GOT3 (cell line): ENCODE measurements at places on chromosomes 2 and 18.

DNA sequence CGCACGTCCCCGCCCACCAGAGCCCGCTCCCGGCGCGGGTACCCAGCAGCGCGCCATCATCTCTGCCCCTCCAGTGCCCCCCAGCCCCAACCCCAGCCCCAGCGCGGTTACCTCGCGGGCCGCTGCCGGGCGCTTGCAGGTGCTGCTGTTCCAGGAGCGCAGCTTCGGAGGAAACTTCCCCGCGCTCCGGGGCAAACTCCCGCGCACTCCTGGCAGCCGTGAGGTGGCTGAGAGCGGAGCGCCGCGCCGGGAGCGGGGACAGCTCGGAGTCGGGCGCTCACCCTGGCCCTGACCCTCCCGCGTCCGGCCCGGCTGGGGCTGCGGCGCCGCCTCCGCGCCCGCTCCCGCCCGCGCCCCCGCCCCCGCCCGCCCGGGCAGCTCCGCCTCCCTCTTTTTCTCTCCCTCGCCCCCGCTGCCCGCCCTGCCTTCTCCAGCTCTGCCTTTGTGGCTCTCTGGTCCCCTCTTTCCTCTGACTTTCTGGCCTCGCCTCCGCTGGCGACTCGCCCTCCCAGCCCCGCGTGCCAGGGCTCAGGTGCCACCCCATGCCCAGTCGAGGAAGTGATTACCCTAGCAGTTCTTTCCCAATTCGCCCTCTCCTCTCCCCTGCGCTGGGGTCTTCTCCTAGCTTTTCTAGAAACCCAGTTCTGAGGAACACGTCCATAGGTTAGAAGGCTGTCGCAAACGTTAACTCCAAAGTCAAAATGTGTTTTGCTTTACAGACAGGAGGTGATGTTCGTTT lies at the start of gene CHST9:
TSS of gene CHST9 (minus strand) at position 284 of the 739 bp plus-strand sequence. CDS start 42,499 bp downstream, outside the sequence.
- no peak for DNase-seq

DNA sequence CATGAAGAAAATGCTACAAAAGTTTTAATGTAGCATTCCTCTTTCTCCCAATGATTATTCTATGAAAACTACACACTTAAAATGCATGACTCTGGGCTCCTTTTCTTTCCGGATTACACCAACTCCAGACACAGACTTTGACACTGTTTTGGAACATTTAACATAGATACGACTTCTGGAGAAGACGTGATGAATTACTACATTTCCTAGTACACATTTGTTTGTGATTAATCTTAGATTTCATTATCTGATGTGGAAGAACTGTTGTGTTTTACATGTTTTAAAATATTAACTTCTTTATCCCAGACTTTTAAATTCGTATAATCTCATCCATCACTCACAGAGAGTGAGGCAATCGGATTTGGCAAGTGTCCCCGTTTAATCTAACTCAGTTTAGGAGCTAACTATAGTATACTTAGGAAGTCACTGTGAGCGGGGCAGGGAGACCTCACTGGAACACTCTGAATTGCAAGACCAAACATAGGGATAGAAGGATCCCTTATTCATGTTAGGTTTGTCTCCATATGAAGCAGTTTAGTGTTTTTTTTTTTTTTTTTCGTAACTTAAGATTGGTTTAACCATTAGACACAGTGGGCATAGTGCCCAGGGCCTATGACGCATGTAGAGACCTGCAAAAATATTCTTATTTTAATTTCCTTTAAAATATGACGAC lies 66.7 kb downstream of the PDE1A start:
- DNase-seq, result no peak

- DNase-seq, result no peak
Measured at GRCh38 chr2:119748135-119748534, 11.6 kb upstream of the PTPN4 start.

DNA sequence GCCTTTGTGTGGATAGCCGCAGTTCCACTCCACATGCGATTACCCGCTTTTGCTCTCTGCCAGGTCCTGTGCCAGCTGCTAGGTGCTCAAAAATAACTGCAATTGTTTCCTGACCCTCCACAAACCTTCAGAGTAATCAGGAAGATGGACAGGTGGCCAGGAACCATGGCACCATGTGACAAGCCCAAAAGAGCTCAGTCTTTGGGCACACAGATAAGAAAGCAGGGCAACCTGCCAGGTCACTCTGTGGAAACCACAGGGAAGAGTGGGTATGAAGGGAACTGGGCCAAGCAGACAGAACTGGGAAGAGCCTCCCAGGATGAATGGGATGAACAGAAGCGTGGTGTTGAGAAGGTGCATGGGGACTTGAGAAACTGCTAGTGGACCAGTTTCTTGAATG lies 79.4 kb upstream of the AGAP1 start:
- no peak for DNase-seq

GRCh38 chr2:63818271-63818670 lies 23.4 kb upstream of the UGP2 start:
- no peak for DNase-seq

- DNase-seq, result no peak
Measured at GRCh38 chr18:38402509-38402908, 836.9 kb upstream of the CELF4 start.

DNA sequence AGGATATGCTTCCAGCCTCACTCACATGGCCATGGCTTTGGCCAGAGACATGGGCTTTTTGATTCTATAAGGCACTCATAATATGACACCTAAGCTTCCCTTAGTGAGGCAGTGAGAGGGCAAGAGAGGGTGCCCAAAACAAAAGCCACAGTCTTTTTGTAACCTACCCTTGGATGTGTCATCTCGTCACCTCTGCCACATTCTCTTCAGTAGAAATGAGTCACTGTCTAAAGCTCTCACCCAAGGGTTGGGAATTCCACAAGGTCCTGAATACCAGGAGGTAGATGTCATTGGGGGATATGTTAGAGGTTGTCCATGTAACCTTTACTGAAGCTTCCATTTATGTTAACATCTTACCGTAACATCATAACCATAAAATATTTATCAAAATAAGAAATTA lies 108.4 kb downstream of the ALMS1 start:
- DNase-seq, result no peak

- no peak for DNase-seq
Measured at GRCh38 chr2:101388232-101388631, 929 bp upstream of the CREG2 start.

GRCh38 chr18:74819433-74820059 lies 221.9 kb downstream of the ZNF407 start:
- DNase-seq, result no peak

DNA sequence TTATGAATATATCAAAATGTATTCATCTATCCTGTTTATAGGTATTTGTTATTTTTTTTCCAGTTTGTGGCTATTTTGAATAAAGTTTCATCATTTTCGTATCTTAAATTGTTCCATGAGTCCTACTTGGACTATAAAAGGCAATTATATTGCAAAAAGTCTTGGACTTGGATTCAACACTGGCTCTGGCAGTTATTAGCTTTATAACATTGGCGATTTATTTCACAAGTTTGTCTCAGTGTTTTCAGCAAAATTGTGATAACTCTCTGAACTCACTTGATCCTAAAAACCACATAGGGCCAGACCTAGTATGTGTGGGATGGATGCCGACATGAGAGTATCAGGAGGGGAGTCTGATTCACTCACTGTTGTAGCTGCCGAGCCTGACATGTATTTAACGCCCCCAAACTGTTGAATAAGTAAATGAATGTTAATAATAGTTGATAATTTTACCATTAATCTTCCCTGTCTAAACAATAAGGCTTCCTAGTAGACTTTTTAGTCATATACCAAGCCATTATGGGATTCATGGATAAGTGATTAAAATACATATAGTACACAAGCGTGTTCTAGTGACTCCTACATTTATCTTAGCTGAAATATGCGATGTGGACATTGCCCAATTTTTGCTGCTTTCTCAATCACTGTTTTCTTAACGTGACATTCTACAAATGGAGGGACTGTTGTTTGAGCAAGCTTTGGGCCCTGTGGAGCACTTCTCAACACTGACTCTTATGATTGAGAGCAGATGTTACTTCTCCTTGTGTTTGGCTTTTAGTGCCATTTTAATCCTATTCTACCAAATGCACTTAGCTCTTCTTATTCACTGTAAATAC lies 907.6 kb downstream of the EPHA4 start:
- DNase-seq, result no peak

DNA sequence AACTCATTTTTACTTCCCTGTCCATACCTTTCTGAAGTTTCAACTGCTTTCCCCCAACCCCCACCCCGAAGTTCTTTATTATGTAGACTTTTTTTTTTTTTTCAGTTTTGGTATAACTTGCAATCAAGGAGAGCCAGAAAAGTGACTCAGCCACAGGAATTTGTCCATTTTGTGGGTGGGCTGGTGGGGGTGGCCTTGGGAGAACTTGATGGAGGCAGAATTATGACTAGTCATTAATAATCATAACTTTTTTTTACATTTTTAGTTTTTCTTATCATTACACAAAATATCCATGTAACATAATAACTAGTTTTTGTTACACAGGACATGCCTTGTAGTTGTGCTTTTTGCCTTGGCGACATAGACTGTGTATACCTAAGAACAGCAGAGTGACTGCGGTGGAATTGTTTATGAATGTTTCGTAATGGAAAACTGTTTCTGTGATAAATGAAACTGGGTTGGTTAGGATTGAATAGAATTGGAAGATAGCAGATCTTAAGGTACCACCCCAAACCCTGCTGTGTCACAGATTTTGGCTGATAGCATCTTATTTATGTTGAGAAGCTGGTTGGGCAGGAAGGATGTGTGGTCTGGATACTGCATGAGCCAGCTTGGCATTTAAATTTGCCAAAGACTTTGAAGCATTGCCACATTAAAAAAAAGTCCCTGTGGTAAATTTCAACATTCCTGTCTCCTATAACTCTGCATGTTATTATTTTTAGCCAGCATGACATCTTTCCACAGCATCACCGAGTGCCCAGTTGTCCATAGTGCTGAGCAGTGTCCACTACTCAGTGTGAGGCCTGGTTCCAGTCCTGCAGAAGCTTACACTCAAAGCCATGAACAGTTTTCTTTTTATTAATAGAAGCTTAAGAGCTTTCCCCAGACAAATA lies 30.7 kb downstream of the LYPD6B start:
- no peak for DNase-seq

DNA sequence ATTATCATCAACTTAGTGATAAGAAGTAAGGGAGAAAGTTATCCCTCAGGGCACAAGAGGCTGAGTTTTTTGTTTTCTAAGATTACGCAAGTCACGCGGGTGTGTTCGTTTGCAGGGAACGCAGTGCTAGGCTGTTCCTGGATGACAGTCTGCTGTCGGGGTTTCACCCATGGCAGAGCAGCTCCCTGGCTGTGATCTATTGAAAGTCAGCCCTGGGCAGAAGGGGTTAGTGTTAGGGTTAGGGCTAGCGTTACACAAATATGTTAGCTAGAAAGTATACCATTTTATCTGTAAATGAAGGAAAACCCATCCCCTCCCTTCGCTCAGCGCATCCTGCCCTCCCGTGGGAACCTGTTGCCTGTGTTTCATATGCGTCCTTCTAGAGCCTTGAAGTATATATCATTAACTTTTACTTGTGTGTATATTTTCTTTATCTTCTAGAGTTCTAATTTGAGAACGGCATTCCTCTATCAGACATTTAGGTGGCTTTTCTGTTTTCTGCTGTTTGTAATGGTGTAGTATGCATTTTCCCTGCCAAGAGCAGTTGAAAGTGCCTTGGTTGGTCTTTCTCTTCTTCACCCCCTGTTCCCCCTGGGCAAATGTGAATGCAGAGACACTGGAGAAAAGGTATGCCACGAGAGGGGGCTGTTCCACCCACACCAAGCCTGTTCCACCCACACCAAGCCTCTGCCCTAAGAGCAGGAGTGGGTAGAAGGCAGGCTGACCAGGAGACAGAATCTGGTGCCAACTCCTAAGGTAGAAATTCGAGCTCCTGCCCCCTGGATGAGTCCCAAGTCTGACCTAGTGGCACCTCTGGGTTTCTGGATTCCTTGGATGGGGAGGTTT lies 47.0 kb downstream of the ARMC9 start:
- DNase-seq, result no peak

GRCh38 chr2:60811491-60812375 lies 55.7 kb downstream of the PAPOLG start:
- DNase-seq, result no peak

DNA sequence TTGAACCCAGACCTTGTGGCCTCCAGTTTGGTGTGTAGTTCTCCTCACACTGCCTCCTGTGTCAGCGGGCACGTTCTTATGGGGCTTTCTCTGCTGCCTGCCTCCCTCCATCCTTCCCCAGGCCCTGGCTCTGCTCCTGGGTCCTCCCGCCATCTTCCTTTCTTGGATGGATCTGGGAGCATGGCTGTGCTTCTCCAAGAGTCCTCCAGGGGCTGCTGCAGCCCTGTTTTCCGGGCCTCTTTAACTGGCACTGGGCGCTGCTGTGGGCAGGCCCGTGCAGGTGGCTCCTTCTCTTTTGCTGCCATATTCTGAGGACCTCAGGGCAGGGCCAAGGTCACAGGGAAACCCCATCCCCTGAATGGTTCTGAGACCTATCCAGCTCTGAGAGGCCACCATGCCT lies 17.8 kb downstream of the THNSL2 start:
- DNase-seq, result no peak

- DNase-seq, result no peak
Measured at GRCh38 chr18:79572093-79572780, 107.4 kb upstream of the CTDP1 start.

- DNase-seq, result no peak
Measured at GRCh38 chr18:47929681-47930198, 719 bp downstream of the SMAD2 start.

GRCh38 chr2:45138904-45139303 lies 129.7 kb upstream of the SIX2 start:
- no peak for DNase-seq

DNA sequence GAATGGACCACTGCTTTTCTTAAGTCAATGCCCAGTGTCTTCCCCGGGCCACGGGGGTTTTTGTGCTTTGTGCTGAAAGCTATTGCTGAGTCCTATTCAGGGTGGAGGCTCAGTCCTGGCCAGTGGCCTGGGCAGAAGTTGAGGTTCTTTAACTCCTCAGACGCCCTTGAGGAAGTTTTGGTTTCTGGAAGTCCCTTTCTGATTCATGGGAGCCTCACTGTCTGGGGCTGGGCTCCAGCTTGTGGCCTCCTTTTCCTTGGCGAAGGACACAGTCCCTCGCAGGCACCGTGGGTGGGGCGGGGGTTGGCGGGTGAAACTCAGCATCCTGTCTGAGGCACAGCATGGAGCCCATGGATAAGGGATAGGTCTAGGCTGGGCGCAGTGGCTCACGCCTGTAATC lies 465.2 kb upstream of the HS6ST1 start:
- no peak for DNase-seq

- DNase-seq, result no peak
Measured at GRCh38 chr2:39020383-39020782, 100.5 kb downstream of the SOS1 start.

GRCh38 chr2:28327956-28328922 lies 64.4 kb upstream of the FOSL2 start:
- DNase-seq, result no peak

DNA sequence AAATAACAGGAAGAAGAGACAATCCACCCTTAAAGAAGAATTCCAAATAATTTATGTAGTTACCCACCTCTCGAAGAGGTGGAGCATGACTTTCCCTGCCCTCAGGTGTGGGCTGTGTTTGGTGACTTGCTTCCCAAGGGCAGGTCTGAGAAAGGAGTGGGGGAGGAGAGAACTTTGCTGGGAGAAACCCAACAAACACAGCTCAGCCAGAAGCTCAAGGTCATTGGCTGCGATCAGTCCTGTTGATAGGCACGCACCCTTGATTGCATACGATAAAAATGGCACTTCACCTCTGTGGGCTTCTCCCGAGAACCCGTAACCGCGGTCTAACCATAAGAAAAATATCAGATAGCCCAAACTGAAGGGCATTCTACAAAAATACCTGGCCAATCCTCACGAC lies 157.5 kb upstream of the ID2 start:
- no peak for DNase-seq
